Renal cortex interstitium (tissue), 15 donors: ENCODE measurements at places on chromosomes 7 and 10.

DNA sequence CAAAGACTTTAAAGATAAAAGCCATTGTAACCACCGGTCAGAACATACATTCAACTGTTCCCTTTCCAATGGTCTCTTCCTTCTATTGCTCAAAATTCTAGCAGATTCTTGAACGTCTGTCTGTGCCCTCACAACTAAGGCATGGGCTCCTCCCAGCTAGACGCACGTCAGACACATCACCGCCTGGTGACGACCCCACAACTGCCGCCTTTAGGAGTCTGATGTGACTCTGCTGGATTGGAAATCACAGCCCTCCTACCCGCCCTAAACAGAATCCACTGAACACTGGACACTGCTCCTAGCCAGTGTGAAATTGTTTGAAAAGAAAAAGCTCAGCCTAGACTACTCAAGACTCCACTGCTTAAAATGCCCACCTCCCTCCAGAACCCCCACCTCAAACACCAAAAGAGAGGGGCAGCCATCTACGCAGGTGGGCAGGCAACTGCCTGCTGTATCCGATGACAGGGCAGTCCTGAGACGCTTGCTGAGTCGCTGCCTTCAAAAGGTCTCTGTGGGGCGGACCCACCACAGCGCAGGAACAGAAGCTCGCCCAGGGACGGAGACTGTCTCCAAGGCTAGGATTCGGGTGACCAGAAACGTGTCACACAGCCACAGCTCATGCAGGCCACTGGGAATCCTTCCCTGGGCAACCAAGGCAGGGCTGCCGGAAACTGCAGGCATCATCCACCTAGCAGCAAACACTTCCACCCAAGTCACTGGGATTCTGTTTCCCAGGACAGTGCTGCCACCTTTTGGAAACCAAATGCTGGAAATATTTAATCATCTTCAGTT is 34.7 kb downstream of the GSDME start:
- DNase-seq, result no peak

DNA sequence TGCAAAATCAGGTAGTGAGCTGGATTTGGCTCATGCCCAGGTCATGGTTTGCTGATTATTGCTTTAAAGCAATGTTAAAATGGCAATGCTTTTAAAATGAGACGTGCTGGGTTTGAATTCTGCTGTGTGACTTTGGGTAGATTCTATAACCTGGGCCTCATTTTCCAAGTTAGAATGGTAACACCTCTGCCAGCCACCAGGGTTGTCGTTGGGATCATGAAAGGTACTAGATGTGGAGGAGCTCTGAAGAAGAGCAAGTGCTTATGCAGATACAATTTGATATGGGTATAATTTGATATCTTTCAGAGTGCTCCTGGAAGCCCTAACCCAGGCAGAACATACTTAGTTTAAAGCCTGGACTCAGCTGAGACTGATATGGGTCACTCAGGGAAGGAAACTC is 60.0 kb downstream of the EVX1 start:
- DNase-seq, result no peak

- DNase-seq, result no peak
These were observed 21.2 kb downstream of the ALDH18A1 start for GRCh38 chr10:95635319-95635733.

GRCh38 chr10:26628395-26628794 is 69.1 kb upstream of the PDSS1 start:
- no peak for DNase-seq

- DNase-seq, result no peak
These were observed 3.1 kb downstream of the HNRNPA2B1 start for GRCh38 chr7:26197153-26198115.

DNA sequence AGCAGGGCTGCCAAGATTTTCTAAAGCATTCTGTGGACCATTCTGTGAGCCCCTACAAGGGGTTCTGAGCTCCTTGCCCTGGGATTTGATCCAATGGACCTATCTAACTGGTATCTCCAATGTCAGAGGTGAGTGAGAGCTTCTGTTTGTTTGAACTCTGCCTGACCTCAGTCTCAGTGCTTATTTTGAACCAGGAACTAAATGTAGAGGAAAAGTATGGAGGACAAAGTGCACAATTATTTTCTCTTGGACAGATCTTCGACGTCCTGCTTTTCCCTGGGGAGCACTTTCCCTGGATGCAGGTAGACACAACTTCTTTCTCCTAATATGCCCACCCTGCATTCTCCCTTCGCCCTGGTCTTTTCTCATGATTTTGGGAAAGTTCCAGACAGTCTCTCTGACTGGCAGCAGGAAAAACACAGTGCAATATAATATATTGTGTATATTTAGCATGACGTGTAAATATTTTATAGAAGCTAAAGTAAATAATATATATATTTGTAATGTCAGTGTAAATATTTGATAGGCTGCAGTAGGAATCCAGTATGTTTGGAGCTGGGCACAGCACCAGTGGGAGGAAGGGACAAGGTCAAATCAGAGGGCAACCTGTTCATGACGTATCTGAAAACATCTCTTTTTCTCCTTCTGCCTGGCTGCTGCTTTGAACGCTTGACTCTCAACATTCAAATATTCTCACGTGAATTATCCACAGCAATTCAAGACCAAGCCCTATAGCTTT is 184.0 kb upstream of the LYZL1 start:
- DNase-seq, result no peak

DNA sequence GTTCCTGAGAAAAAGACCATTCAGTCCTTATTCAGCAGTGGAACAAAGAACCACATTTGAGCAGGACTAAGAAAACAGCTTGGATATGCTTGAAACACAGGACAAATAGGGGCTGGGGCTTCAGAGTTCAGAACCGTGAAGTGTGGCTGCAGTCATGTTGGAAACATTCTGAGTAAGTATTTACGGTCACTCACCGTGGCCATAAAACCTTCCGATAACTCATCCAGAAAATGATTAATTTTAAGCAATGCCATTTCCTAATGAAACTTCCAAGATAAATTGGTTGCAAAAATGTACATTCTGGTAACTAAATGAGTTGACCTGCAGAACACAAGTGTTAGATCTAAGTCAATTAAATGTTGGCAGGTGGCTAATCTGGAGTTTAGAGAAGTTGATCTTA is 279.2 kb downstream of the CXCL12 start:
- DNase-seq, result peak; percentile 29

- no peak for DNase-seq
These were observed 396 bp downstream of the GRM8 start for GRCh38 chr7:127252377-127252713.

DNA sequence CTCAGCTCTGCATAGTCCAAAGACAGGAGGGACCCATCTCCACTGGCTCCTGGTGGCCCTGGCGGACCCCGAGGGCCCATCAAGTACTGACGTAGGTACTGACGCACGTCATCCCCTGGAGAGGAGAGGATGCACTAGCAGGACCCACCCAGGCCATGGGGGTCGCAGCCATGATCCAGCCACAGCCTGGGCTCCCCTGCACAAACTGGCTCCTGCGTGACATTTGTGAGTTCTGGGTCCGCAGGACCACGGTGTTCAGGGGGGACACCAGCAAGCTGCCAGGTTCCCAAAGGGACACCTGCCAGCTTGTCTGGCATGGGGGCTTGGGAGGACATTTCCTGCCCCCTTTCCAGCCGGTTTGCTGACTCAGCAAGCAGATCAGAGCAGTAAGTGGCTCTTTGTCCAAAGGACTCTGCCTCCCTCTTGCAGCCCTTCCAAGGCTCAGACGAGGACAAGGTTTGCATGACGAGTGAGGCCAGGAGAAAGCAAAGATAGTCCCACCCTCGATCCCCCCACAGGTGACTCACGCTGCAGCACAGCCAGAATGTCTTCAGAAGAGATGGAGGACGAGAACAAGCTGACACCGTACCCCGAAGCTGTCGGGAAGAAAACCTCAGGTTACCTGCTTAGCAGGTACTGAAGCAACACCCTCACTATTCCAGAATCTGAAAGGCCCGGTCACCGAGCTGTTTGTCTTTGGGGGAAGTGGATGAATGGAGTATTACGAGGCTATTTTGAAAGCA is 49.0 kb downstream of the COL17A1 start:
- DNase-seq, result no peak

- no peak for DNase-seq
These were observed 33.7 kb upstream of the ANKRD2 start for GRCh38 chr10:97538839-97539238.

GRCh38 chr7:153567426-153567825 is 484.8 kb upstream of the DPP6 start:
- no peak for DNase-seq

DNA sequence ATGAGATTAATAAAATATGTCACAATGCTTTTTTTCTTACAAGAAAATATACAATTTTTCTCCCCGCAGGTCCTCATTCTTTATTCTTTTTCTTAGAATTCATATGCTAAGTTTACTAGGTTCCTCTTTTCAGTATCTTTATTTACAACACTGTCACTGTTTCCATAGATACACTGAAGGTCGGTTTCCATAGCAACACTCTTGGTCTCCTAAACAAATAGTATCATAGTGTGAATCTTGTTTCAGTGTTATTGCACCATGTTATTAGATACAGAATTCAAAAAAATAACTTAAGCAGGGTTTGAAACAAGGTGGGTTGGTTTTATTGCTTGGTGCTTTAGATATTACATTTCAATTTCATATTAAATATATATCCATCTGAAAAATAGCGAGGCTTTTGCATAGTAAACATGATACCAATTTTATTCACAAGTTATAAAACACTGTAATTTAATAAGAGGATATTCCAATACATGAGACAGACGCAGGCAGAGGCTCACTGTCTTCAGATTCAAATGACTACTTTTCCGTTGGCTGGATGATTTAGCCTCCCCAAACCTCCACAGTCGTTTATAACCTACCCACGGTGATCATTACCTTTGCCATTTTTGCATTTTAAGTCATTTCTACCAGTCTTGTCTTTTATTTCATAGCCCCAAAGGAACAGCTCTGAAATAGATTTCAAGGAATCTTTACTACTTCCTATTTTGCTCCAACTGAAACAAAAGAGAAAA is 88.9 kb upstream of the KLF6 start:
- no peak for DNase-seq

DNA sequence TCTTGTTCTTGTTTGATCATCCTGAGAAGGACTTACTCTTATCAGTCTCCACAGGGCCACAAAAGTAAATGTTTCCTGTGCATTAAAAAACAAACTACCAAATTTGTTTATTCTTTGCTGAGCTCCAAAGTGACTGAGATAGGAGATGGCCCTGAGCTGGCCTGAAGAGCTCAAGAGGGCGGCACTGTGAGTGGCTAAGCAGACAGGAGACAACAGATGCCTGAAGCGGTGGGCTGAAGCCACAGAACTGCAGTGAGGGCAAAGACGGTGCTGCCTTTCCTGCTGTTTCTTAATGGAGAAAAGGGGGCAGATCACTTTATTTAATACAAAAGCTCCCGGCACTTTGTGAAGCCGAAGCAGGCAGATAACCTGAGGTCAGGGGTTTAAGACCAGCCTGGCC is 379.6 kb downstream of the ARL4A start:
- DNase-seq, result no peak

DNA sequence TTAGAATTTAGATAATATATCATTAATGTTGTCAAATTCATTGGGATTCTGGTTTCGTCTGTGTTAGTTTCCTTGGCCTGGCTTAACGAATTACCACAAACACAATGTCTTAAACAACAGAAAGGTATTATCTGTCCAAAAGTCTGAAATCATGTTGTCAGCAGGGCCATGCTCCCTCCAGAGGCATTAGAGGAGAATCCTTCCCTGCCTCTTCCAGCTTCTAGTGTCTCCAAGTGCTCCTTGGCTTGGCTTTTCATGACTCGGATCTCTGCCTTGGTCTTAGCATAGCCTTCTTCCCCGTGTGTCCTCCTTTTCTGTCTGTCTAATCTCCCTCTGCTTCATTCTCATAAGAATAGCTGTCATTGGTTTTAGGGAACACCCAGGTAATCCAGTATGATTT is 482.5 kb downstream of the SEMA3D start:
- no peak for DNase-seq

- DNase-seq, result no peak
These were observed 10.1 kb upstream of the GATA3 start for GRCh38 chr10:8044331-8044907.

DNA sequence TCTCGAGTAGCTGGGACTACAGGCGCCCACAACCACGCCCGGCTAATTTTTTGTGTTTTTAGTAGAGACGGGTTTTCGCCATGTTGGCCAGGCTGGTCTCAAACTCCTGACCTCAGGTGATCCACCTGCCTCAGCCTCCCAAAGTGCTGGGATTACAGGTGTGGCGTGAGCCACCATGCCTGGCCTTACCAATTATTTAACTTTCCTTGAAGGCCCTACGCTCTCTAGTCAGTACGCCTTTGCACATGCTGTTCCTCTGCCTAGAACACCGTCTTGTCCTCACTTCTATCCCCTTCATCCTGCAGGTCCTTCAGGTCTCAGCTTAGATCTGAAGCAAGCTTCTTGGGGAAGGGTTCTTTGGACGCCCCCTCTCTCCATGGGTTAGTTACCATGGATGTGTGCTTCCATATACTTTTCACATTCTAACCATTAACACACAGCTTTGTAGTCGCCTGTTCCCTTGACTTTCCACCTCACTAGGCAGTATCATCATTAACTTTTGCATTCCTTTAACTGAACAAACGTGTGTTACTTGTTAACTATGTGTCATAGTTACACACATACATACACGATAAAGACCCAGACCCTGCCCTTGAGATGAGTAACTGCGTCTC is 592 bp upstream of the ATP6V1F start:
- DNase-seq, result no peak

DNA sequence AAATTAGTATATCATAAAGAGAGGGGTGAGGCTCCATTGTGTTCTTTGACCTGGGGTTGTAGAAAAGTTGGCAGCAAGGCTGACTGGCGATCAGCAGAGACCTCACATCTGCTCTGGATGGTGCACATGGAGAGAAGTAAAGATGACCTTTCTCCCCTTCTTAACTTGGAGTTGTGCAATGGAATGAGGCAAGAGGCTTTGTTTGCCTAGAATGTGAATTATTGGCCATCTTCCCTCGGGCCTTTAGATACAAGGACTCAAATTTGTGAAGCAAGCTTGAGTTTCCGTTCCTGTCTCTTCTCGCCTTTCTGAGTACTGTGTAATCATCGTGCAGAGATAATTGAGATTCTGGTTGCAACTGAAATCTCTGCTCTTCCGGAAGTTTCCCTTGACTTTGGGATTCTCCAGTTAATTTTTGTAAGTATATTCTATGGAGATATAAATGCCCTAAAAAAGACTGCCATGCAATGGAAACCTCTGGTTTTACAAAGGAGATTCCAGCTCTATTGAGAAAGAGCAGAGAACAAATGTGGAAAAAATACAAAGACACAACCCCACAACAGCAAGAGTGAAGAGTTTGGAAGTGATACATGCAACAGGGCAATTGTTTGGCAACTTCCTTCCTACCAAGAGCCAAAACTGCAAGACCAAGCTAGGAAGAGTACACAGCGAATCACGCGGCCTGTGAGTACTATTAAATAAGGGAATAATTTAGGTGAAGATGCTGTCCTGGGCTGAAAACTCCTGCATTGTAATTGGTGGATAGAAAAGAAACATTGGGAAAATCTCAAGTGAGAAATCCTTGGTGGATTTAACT is 542.3 kb upstream of the NRP1 start:
- no peak for DNase-seq
